Endothelial cell of umbilical vein (primary cell): ENCODE measurements at places on chromosomes 3 and 15.
A peak's percentile ranks its signal among the peaks of the same experiment; 100 is the strongest.

DNA sequence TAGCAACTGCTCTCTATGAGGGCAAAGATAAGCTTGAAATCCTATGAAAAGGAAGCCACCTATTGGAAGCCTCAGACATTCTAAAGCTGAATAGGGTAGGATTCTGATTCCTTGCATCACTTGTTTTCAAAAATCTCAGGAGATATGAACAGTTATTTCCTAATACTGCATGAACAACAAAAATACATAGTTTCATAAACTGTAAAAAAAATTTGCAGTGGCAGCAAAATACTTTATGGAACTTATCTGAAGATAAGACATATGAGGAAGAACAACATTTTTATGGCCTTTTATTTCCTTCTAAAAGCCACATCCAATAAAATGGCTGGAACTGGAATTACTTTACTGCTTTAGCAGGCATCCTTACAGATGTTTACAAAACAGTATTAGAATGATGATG is 29.9 kb downstream of the AP3S2 start:
- DNase-seq = no peak

GRCh38 chr3:128193168-128193567 is 39.9 kb downstream of the EEFSEC start:
- DNase-seq = no peak

DNA sequence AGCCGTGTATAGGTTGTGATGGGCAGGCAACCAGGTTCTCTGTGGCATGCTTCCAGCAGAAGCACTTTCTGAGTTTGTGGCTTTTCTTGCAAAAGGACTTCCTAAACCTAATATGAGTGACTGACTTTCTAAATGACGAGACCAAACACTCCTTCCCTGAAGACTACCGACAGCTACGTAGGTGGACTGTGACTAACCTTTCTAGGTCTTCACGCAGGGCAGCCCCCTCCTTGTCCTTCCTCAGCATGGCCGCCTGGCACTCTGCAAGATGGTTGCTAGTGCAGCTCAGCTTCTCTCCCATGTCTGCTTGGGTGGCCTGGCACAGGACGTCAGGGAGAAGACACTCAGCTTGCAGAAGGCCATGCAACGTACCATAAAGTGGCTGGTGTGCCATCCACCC is 20.9 kb downstream of the CXCR6 start:
- no peak for DNase-seq

DNA sequence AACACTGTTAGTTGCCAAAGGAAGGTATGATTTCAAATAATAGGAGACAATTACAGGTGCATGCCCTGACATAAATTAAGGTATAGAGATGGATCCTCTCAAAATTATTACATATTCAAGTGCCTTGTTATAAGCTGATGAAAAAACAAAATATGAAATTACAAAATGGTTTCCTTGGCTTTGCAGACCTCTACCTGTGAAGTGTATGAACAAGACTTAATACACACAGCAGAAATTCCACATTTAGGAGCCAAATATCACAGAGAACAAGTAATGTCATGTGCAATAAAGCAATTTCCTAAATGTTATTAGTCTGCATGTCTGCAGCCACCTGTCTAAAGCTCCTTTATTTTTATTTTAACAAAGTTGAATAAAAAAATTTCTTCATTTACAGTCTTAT is 151.5 kb downstream of the ALCAM start:
- no peak for DNase-seq

DNA sequence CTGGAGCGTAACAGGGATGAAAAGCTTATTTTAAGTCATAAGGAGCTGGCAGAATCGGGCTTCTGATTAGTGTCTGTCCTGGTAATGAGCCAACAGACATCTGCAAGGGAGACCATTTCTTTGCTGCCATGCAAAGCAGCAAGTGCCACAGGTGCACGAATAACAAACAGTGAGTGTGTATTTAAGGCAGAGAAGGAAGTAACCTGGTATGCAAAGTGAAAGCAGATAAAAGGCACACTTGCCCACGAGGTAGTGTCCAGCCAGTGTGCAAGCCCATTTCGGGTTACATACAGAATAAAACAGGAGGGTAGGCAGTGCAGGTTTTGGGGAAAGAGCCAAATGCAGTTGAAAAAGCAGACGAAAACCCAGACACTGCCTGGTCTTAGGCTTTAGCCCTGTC is 1153.7 kb downstream of the SI start:
- DNase-seq = no peak

- DNase-seq = no peak
Measured at GRCh38 chr3:31043184-31043819, 148.8 kb upstream of the GADL1 start.

DNA sequence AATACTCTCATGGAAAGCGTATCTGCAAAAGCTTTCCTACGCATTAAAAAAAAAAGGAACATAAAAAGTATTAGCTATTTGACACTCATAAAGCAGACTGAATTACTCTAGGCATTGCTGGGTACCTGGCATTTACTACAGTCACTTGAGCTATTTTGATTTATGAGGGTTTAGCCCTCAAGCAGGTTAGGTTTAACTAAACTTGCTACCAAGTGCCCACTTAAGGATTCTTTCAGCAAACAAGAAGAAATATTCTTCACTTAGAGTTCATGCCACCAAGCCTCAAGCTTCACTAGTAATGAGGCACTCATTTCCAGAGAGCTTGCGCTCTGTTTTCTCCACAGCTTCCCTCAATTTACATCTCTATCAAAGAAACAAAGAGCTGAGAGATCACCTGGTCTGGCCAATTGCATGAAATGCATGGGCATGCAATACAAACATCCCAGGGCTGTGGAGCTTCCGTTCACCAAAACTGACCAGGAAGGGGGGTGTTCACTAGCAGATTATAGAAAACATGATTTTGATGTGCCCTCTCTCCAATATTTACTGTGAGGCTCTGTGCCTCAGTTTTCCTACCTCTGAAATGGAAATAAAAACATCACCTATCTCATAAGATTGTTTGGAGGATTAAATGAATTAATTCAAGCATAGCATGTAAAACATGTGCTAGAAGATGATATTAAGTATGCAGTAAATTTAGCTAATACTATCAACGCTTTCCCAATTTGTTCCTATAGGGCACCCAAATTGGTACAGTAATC is 217.3 kb downstream of the RORA start:
- DNase-seq = no peak

DNA sequence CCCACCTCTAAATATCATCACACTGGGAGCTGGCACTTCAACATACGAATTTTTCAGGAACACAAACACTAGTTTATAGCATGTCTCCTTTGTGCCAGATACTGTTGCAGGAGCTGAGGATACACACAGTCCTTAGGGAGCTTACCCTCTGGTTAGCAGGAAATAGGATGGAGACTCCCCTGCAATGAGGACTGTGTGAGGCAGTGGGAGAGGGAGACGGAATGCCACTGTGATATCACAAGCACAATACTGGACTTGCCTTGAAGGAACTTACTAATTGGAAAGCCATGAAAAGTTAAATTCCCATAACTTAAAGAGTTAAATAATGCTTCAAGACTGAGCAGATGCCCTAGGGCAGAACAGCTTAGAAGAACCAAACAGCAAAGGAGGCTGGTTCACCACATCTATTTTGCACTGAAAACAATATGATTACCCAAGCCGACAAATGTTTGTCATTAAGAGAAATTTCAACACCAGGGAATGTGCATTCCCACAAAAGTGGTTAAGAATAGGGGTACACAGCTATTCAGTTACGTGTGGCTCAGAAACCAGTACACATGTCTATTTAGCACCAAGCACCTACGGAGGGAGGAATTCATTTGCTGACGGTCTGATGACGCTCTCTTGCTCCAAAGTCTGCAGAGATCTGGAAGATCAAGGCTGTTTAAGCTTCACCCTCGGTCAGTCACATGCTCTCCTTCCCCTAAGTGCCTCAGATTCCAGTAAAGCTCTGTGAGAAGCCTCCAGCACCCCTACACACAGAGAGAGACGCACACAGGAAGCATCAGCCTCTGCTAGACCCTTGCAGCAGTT is 5.2 kb downstream of the TBC1D2B start:
- no peak for DNase-seq

DNA sequence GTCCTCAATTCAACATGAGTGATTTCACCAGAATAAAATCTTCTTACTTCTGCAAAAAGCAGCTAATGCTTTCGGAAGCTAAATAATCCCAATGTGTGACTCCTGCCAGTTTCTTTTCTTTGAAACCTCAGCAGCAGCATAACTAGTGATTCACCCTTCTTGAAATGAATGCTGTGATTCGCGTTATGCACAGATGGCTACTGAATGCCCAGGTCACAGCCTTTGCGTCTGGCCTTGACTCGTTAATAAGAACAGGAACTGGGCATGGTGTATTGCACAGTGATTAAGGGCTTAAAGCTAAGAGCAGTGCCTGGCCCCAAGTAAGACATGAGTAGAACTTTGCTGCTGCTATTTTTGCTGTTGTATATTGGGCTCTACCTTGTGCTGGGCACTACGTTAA is 19.0 kb downstream of the CGNL1 start:
- DNase-seq = peak; percentile 91

- DNase-seq = no peak
Measured at GRCh38 chr3:72174040-72174439, 389.1 kb upstream of the PROK2 start.

DNA sequence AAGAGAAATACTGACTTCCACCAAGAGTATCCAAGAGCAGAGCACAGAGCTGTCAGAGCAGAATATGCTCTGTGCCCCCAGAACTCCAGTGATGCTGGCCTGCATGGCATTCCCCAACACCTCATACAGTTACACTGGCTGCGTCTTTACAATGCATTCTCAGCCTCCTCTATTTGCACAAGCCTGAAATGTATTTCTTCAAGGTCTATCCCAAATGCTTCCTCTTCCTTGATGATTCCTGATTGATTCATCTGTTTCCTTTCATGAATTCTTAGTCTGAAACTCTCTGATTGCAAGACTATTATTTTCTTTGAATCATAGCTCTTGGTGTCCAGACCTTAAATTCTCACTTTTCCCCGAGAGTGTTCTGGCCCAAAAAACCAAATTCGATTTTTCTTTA is 664.7 kb downstream of the MECOM start:
- peak; percentile 42 for DNase-seq

DNA sequence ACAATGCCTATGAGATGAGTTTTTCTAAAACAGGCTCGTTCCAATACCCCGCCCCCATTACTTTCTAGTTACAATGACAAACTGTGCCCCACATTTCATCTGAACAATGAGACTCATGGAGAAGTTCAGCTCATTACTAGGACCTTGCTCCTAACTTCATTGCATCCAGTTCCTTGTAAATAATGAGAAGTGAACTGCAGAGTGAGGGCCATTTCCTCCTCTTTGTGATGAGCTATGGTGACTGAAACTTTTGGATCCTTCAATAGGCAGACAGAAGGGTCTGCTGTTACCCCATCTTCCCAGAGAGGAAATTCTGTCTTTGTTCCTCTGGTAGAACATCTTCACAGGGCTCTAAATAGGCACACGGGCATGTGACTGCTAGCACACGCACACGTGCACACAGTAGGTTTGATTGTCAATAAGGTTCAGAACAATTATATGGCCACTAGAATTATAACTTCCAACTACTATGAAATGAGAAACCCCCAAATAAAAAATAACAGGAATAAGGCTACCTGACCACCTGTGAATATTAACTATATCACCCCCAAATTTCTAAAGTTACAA is 51.8 kb downstream of the SERP1 start:
- DNase-seq = no peak

DNA sequence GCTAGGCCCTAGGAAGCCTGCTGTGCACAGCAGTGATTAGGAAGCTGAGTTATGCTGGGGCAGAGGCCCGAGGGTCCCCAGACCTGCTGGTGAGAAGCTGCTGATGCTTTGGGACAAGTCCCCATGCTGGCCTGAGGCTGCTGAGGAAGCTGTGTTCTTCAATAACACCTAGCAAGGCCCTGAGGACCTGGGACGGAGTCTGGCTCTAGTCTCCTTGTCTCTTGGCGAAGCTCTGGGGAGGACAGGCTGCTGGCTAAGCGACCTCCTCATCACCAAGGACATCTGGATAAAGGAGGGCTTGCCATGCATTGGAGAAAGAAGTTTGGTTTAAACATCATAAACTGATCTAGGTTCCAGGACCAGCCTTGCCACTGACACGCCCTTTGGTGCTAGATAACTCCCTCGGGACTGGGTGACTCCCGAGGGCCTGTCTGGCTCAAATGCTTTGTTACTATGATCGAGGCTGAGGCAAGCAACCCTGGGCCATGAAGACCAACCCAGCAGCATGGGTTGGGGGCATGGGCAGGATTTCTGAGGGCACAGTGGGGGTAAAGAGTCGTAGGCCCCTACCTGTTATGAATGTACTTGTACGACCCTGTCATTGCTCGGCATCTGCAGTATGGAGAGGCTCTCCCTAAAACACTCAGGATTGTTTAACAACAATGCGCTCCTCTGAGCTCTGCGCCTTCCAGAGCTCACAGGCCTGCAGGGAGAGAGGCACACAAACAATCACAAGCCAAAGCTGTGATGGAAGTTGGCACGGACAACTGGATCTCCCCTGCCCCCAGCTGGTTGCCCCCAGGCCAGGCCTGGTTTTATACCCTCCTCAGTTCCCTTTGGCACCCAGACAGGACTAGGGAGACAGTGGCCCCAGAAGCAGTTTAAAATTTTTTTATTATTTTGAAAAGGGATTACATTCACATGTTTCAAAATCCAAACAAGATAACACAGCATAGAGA is 64.4 kb downstream of the LINGO1 start:
- no peak for DNase-seq

DNA sequence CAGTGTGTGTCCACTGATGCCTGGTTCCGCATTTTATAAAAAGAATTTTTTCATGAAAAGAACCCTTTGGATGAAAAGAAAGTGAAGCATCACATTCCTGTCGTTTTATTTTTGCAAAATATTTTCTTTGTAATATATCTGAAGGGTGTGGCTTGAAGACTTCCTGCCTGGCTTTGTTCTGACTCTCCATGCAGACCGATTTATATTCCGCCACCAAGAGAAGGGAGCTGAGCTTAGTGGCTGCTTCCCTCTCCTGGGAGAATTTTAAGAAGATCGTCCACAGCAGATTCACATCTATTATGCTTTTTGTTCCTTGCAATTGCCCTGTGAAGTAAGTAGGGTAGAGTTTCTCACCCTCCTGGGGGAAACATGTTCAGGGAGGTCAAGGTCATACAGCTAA is 45.2 kb upstream of the UMPS start:
- DNase-seq = no peak

- no peak for DNase-seq
Measured at GRCh38 chr15:94457661-94458060, 226.3 kb downstream of the MCTP2 start.

GRCh38 chr3:146308222-146308621 is 57.3 kb upstream of the PLSCR4 start:
- peak; percentile 87 for DNase-seq

DNA sequence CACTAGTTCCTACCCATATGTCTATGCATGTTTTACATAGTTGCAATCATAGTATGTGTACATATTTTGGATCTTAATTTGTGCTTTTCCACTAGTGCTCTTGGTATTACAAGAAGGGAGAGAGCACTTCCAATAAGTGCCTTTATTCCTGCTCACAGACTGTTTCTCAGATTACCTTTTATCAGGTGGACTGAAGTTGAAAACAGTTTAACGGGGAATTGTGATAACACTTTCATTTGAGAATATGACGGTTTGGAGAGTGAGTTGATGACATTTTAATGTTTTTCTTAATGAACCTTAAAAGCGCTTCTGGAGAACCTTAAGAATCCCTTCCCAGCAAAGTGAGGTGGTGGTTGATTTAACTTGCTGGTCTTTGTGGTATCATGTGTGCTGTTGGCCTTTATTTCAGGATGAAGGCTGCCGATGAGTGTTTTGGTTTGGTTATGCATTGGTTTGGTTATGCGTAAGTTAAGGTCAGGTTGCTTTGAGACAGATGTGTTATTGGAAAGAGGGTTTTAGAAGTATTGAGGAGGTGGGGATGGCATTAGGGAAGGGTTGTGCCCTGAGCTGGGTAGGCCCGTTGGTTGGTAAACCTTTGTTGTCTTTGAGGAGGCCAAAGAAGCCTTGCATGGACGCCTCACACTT is 2.8 kb downstream of the EDEM1 start:
- no peak for DNase-seq
